HL-60 (cell line): ENCODE measurements at places on chromosomes 3 and 15.
A peak's percentile ranks its signal among the peaks of the same experiment; 100 is the strongest.

DNA sequence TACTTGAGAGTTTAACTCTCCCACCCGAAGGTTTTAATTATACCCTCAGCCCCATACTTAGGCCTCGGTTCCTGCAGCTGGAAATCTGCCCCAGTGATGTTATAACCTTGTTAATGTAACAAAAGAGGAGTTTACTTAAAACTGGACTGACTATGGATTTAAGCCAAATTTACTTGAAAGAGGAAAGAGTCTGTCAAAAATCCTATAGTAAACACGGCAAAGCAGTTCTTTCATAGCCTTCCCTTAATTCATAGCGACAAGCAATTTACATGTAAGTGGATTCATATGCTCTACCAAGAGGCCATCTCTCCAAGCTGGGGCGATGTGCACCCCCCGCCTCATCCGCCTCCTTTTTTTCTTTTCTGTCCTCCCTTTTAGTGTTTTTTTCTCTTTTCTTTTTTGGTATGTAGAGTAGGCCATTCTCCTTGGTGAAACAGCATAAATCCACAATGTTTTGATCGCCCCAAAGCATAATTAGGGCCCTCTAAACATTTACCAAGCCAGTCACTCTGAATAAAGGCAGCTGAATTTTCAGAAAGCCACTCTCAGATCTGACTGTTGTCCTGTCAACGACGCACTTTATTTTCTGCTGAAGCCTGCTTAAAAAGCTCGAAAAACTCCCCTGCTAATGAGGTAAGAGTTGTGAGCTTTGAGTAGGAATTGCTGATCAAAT, 373.1 kb upstream of the WNT5A start:
- no peak for DNase-seq

DNA sequence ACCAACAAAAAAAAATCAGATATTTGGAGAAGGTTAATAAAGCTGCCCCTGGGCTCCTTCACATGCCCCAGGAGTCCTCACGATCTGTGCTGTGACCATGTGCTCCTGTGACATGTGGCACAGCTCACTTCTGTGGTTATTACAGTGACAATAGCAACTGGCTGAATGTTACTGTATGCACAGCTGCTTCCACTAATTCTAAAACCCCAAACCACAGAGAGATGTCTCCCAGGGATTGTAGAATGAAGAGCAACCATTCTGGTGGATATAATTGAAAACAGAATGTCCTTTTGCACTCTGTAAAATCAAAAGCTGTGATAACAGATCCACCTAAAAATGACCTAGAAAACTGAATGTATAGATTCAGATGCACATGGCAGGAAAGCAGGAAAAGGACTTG, 489.2 kb upstream of the CNTN4 start:
- DNase-seq = no peak

DNA sequence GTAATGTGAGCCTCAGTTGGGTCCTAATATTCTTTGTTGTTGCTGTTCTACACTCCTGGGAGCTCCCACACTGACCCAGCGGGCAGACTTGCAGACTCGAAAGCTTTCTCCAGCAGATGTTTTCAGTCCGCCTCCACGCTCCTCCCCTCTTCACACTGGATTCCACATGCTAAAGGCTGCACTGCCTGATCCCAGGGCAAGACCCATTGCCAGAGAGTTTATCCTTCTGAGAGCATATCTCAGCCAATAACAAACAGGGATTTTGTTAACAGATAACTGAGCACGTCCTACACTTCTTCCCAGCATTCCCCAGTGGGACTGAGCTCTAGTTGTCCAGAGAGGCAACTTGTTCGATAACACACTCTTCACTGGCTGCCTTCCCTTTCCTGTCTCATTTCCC, 8.0 kb upstream of the COL6A6 start:
- no peak for DNase-seq

DNA sequence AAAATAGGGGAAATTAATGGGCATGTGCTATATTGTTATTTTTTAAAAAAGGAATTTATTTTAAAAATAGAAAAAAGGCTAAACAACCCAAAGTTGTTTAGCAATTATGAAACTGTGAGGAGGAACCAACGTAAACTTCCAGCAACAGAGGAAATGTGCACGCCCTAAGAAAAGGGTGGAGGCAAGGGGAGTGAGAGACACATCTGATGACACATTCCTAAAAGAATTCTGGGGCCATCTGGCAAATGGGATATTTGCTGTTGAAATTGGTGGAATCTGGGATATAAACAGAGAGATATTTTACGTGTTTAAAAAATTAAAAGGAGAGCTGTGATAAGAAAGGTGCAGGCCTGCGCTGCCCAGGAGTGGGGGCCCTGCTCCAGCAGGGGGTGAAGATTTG, 50.8 kb upstream of the MUC13 start:
- DNase-seq = peak; percentile 4

- DNase-seq = no peak
These were observed 175.4 kb upstream of the GBE1 start for GRCh38 chr3:81936817-81937216.
